ENCODE measurements at places on chromosomes 4 and X. TPM values are rescaled to one million over a fixed set of nuclear protein-coding genes. Genes with fewer than 3 reads are reported as not detected.

DNA sequence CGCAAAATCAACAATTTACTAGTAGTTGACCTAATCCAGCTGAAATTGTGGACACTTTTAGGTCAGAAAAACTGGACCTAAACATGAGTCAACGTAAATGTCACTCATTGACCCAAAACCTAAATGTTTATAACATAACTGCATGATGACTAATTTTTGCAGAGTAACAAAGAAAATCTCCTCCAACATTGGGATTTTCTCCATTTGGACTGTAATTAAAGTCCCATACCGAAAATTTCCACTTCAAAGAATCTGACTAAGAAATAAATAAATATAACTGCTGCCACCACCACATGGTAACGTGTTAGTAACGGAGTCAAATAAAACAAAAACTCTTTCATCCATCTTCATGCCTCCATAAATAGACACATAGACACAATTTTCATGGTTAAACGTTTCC is 1.9 kb downstream of the ADGRA3 start:
- ATAC-seq = no peak

The CXCL1 gene
- total RNA-seq = 22.9 TPM

DNA sequence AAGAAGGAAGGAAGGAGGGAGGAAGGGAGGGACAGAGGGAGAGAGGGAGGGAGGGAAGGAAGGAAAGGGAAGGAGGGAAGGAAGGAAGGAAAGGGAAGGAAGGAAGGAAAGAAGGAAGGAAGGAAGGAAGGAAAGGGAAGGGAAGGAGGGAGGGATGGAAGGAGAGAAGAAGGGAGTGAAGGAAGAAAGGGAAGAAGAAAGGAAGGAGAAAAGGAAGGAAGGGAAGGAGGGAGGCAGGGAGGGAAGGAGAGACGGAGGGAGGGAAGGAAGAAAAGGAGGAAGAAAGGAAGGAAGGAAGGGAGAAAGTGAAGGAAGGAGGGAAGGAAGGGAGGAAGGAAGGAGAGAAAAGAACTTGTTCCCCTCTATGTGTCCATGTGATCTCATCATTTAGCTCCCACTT is 465.0 kb downstream of the KCTD8 start:
- no peak for ATAC-seq

DNA sequence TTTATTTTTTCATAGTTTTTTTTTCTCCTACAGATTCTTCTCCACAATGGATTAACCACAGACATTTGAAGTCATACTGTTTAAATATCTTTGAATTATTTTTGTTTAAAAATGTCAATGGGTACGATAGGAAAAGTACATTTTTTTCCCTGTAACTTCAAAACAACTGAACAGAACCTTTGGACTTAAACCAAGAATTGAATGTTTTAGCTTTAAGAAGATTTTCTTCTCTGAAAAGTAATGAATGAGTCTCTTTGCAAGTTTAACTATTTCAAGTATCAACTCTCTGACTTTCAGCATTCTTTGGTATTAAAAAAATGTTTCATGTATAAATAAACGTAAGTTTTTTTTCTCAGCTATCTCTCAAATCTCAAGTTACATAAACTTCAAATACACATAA is 364.3 kb downstream of the FBXO8 start:
- no peak for ATAC-seq

DNA sequence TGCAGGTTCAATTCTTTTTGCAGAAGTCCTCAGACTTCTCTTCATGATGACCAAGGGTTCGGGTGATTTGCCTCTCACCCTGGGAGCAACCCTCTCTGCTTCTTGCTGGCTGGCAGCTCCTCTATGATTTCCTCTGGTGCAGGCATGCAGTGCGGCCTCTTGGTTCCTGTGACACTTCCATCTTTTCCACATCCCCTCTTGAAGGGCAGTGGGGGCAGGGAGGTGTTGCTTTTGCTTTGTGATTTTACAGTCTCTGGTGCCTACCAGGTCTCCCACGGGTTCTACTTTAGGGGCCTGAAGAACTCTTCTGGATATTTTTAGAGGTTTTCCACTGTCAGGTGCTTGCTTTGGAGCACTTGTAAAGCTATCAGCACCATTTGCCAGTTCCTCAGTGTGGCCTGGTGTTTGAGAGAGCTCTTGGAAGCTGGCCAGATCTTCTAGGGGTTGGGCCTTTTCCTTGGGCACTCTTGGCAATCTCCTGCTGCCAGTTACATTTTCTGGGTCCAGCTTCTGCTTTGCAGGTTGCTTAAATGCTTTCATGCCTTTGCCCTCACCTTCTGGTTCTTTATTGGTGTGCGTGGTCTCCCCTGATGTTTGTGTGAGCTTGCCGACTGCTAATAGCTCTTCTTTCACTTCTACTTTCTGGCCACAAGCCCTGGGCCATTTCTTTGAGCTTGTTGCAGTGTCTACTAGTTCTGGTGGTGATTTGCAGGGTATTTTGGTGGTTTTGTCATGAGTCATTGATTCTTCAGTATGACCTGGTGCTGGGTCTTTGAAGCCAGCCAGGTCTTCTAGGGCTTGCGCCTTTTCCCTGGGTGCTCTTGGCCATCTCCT is 11.5 kb upstream of the CHST7 start:
- ATAC-seq = no peak

DNA sequence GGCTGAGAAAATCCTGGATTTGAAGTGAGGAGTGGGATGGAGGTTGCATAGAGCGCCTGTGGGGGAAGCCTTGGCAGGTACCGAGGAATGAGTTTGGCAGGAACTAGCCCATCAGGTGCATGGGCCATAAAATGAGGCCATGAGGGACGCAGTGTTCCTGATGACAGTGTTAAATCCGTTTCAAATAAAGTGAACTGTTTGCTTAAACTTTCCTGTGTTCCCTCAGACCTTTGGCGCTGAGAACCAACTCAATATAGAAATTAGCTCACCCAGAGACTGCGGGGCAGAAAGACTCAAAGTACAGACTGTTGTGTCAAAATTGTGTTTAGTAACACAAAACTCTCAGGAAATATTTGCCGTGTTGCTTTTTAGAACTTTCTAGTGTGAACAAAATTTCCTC is 250.0 kb upstream of the NR3C2 start:
- no peak for ATAC-seq

The COL4A6 gene
- 3.1 TPM for total RNA-seq

- ATAC-seq = no peak
Observed at GRCh38 chrX:95640226-95640625, 1044.4 kb upstream of the DIAPH2 start.

- no peak for ATAC-seq
Observed at GRCh38 chrX:109952985-109953905, 49.7 kb upstream of the TMEM164 start.

All from esophagus mucosa (tissue), 1 donor.